ENCODE measurements at places on chromosomes 2 and 18. TPM values are rescaled to one million over a fixed set of nuclear protein-coding genes. Genes with fewer than 3 reads are reported as not detected.

RAPGEF4 gene
- 3.1 TPM for polyA plus RNA-seq

LRRTM1 gene
- polyA plus RNA-seq, result 0.59 TPM

NEU2 gene
- polyA plus RNA-seq, result not detected

MAB21L4 gene
- polyA plus RNA-seq, result not detected

Data from muscle of back (tissue), 13 donors.